ENCODE measurements at places on chromosomes 11 and 22.

- DNase-seq = no peak
Observed at GRCh38 chr11:4560467-4560866, 15.5 kb downstream of the OR52M1 start.

DNA sequence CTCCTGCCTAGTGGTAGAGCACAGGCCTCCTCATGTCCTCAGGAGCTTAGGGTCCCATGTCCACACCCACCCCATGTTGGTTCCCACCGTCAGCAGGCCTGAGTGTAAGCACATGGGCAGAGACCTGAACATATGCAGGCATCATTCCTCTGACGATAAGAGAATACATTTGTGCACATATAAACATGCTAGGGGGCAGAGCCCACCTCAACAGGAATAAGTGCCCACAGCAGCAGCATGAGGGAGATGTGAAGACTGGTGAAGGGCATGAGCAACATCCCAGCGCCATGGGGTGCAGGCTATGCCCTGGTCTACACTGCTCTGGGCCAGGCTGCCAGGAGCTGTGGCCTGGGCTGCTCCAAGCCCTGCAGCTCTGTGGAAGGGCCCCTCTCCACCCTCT lies 16.9 kb downstream of the ADORA2A start:
- DNase-seq = no peak

DNA sequence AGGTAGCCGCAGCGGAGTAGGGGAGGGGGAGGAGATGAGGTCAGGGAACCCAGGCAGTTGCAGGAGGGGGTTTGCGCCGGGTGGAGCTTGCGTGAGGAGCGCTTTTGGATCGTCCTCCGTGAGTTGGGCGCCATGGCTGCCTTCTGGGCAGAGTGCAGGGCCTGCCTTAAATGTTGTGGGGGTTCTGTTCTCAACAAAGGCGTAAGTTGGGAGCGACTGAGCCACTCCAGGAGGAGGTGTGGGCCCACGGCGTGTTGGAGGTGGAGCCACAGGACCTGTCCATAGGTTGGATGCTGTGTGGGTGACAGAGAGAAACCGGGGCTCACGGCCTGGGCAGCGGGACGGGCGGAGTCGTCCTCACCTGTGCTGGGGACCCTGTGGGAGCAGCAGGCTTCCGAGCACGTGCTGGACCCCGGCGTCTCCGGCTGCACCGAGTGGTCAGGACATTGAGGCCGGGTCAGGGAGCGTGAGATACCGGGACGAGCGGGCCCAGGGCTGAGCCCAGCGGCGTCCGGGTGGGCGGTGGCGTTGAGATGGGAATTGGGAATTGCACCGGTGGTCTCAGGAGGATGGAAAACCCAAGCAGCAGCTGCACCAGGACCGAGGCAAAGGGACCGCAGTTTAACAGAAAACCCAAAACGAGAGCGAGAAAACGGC lies 977 bp upstream of the PGGHG start:
- DNase-seq = no peak

GRCh38 chr11:119087123-119087522 lies 2.4 kb downstream of the HMBS start:
- no peak for DNase-seq

GRCh38 chr22:21020802-21021429 lies 6.0 kb downstream of the P2RX6 start:
- DNase-seq = no peak

DNA sequence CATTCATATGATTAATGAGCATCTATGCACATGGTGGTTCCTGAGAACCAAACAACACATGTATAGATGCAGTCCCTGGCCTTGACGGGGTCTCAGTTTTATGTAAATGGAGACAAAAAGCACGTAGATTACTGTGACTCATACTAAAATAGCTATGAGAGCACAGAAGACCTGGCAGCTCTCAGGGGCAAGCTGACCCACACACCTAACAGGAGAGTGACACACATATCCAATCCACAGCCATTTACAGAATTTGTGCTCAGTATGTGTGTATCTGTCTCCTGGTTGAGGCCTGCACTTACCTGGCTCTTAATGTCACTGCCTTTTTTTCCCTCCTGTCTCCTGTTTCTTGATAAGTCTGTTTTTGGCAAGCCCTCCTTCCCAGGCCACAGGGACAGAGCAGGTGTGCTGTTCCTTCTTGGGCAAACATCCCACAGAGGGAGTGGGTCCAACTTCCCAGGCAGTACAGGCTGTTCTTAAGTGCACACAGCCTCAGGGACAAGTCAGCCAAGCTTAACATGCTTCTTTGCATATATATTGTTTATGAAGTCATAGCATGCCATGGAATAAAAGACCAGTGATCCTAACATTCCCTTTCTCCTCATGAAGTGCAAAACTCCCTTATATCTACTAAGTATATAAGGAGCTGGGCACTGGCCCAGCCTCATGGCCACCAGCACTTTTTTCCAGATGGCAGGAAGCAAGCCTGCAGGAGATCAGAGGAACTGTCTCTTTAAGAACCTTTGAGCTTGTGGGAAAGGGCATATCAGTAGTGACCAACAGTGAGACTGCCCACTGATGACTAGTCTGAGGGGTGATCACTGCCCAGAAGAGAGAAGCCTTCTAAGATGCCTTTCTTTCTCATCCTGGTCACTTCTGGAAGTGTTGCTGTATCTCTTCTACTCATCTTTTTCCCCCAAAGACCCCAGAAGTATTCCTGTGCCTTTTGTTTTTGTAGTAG lies 124.7 kb upstream of the CCDC90B start:
- DNase-seq = no peak

- no peak for DNase-seq
Observed at GRCh38 chr11:6556139-6556949, 47.1 kb downstream of the RRP8 start.

GRCh38 chr11:92272651-92273050 lies 48.0 kb downstream of the FAT3 start:
- no peak for DNase-seq

GRCh38 chr11:128724891-128725611 lies 31.2 kb downstream of the FLI1 start:
- DNase-seq = no peak

GRCh38 chr11:9594267-9595046 lies 21.0 kb downstream of the WEE1 start:
- DNase-seq = no peak

GRCh38 chr11:110988671-110989070 lies 256.9 kb upstream of the POU2AF2 start:
- DNase-seq = no peak

DNA sequence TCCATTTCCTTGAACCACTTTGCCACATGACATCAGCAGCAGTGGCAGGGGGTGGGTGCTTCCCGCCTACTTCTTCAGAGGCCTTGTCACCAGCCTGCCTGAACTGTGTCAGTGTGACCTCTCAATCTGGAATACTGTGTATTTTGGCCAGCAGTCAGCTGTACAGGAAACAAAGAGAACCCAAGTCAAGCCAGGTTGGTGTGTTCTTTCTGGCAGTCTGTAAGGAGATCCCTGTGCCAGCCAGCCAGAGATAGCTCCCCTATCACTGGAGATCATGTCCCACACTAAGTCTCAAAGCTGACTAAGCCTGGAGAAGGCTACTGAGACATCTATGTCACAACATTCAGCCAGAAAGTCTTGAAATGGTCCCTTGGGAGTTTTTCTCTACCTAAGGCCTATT lies 142.1 kb downstream of the TRPC6 start:
- no peak for DNase-seq

GRCh38 chr11:94884376-94884775 lies 89.0 kb downstream of the CWC15 start:
- no peak for DNase-seq

DNA sequence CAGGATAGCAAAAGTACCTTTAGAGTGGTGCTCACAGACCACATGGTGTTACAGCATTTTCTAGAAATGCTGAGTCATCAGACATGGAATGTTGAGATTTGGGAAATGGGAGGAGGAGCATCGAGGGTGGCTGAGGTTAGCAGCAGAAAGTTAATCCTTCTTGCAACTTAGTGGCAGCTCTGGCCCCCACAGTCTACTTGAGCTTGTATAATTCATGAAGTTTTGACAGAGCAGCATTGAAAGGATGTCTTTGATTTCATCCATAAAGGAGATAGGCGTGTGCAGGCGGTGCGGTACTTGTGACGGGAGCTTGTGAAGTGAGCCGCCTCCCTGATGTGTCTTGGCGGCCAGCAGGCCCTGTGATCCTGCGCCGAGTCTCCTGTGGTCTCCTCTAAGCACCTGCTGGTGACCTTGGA lies 330.5 kb downstream of the TBC1D22A start:
- DNase-seq = no peak

All from neuronal stem cell (in vitro differentiated cells).